ENCODE measurements at places on chromosomes 3 and 15.

- no peak for DNase-seq
Measured at GRCh38 chr15:29093696-29094343, 175.8 kb downstream of the NSMCE3 start.

DNA sequence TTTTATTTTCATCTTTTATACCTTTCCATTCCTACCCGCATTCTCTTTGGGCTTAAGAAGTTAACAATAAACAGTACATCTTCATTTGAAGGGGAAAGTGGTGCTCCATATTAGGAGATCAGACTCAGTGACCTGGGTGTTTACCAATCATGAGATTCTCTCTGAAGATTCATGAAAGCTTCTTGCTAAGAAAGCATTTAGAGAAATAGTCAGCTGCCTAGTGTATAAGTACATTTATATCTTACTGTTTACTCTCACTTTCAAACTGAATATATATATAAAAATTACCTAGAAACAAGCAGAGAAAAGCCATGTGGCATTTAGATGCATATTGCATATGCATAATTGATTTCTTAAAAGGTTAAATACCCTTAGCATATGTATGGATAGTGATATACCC, 100.5 kb downstream of the KCNH8 start:
- no peak for DNase-seq

DNA sequence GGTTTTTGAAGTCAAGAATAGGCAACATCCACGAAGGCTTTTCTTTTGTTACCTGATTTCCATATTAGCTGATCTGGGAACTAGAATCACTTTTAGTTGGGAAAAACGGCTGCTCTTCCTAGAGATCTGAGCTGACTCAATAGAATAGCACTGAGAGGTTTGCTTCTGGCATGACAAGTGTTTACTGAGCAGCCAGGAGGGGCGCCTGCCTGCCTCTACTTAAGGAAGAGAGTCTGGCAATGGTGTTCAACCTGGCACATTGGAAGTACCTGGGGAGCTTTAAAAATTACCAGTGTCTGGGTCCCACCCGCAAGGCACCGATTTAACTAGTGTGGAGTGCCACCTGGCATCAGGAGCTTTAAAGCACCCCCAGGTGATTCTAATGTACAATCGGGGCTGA, 34.4 kb downstream of the FAM43A start:
- DNase-seq = peak; percentile 88

DNA sequence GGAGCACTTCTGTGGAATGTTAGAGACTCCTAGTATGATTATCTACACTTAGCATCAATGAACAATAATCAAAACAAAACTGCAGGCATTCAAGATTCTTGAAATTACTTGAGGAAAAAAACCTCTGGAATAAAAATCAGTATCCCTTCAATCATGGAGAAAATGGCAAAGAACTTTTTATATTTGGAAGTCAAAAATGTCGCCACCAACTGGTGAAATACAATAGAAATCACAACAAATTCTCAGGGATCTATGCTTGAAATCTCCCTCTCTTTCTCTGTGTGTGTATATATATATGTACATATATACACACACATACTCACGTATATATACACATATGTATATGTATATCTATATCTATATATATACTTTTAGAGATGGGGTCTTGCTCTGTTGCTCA, 378.9 kb upstream of the ALCAM start:
- no peak for DNase-seq

DNA sequence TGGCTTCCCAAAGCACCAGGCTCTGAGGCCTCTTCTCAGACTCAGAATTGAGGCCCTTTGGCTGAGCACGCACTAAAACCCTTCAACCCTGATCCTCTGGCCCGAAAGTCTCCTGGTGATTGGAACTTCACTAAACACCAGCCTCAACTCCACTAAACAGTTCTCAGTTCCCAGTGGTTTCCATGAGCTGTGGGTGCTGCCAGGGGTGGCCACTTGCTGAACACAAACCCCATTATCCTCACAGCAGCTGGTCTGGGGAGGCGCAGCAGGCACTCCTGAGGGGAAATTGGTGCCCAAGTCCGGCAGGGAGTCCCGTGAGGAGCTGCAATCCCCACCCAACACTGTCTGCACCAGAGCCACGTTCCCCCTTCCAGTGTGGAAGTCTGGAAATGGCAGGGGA, 3.8 kb upstream of the CLK3 start:
- DNase-seq = no peak

GRCh38 chr3:175731543-175731942, 872.4 kb downstream of the NAALADL2 start:
- no peak for DNase-seq

DNA sequence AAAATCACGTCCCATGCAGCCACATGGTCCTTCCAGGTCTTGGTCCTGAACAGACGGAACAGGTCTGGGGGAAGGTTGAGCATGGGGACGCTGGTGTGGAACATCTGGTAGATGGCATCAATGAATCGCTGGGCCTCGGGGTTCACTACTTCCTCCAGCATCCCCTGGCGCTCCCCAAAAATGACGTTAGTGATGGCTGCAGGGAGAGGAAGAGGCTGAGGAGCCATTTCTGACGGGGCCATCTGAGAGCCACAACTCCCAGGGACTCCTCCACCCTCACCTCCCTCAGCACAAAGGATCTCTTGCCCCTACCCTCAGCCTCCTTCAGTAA, 23.7 kb downstream of the CYP11A1 start:
- no peak for DNase-seq

- no peak for DNase-seq
Measured at GRCh38 chr3:185270262-185270955, 16.6 kb upstream of the EHHADH start.

- no peak for DNase-seq
Measured at GRCh38 chr3:187843654-187844053, 98.4 kb upstream of the BCL6 start.

- no peak for DNase-seq
Measured at GRCh38 chr3:42424911-42425310, 14.5 kb upstream of the LYZL4 start.

GRCh38 chr15:64883997-64884511, 27.6 kb upstream of the ANKDD1A start:
- DNase-seq = no peak

- DNase-seq = no peak
Measured at GRCh38 chr3:43410592-43410991, 124.3 kb downstream of the SNRK start.

GRCh38 chr3:198092276-198092675, 132.3 kb downstream of the LMLN start:
- no peak for DNase-seq

DNA sequence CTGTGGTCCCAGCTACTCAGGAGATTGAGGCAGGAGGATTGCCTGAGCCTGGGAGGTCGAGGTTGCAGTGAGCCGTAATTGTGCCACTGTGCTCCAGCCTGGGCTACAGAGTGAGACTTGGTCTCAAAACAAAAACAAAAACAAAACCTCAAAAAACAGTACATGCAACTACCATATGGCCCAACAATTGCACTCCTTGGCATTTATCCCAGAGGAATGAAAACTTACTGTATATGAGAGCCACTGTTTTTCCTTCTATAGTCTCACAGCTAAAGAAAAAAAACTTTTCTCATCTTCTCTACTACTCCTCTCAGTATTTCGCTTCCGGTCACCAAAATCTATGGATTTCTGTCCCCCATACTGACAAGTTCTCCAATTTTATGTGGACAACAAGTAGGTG, 84.3 kb downstream of the FLNB start:
- DNase-seq = no peak

DNA sequence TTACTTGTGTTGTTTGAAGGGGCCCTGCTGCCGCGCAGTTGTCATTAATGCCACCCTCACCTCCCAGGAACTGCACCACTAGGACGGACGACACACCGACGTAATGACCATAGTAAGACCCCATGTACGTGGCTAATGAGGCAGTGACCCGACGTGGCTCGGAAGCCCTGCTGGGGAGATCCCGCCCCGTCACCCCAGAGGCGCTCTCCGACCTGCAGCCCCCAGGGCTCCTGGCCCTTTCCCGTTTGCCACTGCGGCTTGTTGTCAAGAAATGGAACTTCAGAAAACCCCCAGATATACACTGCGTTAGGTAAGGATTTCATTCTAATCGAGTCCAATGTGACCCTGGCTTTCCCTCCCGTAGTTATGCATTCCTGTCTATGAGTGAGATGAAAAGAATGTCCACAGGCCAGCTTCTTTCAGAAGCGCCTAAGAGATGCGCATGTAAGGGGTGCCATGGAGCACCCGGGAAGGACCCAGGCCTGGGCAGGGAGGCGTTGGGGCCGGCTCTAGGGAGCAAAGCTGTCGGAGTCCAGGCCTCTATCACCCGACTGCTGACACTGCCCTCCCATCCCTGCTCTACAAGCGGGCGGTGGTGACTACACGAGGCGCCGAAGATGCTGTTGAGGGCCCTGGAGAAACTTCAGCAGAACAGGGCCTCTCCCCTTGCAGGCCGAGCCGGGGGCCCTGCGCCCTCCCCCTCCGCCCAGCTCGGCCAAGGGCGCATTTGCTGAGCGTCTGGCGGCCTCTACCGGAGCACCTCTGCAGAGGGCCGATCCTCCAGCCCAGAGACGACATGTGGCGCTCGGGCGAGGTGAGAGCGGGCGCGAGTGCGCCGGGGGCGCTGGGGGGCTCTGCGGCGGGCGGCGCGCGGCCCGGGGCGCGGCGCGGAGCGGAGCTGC, at the start of gene GABRA5:
GABRA5 (plus strand) TSS at position 765 of the 902 bp plus-strand sequence. CDS start 2,187 bp downstream, outside the sequence.
- DNase-seq = peak; percentile 9

GRCh38 chr15:70120958-70121623, 23.4 kb upstream of the TLE3 start:
- DNase-seq = no peak

DNA sequence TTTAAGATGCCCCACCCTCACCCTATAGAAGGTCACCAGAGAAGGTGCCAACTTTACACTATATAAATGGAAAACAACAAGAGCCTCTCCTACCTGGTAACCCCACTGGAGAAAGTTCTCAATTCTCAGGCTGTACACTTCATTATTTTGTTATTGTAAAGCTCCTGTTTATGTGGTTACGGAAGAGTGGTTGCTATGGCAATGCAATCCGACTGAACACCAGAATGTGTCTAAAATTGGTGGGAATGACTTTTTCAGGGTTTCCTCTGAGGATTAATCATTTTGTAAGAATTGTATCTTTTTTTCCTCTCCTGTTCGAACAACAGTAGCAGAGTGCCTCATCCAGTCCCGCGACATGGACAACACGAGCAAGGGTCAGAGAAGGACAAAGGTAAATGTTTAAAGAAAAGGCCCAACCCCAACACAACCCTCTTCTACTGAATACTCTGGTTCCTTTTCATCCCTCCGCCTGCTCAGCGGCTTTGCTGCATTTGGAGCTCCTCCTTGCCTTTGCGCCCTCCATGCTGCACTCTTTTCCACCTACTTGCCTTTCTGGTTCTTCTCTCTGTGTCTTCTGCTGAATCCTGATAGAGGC, 45.3 kb downstream of the DGKG start:
- no peak for DNase-seq

DNA sequence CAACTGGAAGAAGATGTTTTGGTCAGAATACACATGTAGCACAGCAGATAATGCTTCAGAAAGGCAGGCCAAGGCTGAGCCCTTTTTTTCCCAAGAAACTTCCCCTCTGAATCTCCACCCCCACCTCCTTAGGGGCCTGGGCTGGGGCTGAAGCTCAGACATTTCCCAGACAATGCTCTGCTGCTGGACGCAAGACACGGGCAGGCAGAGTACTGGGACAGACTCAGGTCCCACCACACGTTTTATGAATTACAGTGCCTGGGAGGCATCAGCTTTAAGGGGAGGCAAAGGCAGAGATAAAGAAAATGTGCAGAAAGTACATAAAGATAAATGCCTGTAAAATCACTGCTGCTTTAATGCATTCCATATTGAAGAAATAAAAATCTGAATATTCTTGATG, 479.4 kb downstream of the ERC2 start:
- DNase-seq = no peak

- no peak for DNase-seq
Measured at GRCh38 chr3:5929027-5929426, 741.5 kb downstream of the EDEM1 start.

All from NCI-H187 (cell line).